Stromal cell of bone marrow (primary cell): ENCODE measurements at places on chromosomes 2 and 18.

GRCh38 chr18:12819841-12820240 is 64.2 kb downstream of the PTPN2 start:
- no peak for DNase-seq

- peak; percentile 45 for DNase-seq
These were observed 300.4 kb upstream of the NT5C1B start for GRCh38 chr2:18889565-18890332.

- peak; percentile 7 for DNase-seq
These were observed 19.5 kb downstream of the G6PC2 start for GRCh38 chr2:168920504-168921157.

GRCh38 chr2:43569921-43570320 is 25.9 kb downstream of the THADA start:
- DNase-seq: no peak

DNA sequence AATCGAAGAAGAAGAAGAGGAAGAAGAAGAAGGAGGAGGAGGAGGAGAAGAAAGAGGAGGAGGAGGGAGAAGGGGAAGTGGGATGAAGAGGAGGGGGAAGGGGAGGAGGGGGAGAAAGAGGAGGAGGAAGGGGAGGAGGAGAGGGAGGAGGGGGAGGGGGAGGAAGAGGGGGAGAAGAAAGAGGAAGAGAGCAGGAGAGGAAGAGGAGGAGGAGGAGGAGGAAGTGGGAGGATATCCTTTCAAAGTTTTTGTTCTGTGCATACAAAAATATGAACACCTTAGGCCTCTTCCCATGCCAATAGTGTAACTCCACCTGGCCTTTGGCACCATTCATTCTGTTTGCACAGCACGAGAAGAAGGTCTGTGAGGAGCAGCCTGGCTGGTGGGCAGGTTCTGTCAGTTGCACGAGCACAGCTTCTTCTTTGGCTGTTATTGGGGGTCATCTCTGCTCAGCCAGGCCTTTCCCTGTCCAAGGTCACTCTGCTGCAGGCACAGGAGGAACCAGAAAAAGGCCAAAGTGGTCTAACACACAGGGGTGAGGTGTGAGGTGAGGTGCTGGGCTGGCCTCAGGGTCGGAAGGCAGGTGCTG is 25.8 kb upstream of the PLB1 start:
- no peak for DNase-seq

DNA sequence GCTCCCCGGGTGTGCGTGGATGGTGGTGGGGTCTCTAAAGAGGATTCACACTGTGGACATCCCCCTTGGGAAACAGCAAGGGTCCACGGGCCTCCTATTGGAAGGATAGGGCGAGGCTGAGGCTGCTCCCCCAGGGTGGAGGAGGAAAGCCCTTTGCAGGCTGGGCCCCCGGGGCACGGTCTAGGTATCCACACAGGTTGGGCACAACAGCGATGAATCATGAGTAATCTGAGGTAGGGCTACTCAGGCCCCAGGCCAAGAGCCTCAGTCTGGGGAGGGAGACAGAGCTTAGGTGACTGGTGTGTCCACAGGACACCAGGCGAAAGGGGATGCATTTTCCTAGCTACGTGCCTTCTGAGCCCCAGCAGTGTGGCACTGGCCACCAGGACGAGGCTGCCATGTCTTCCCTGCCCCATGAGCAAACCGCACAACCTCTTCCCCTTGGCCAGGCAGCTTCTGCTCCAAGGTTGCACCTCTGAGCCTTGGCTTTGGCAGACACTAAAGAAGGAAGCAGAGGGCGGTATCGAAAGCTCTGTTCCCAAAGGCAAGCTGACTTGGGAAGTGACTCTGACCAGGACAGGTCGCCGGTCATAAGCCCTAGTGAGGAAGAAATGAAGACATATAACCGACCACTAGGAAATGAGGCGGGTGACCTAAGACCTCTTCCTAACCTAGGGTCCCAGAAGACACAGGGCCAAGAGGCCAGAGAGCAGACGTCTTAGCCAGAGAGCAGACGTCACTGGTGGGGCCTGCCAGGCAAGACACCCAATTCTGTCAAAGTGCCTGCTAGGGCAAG is 14.6 kb upstream of the SEMA4C start:
- no peak for DNase-seq

- DNase-seq: peak; percentile 100
These were observed 153.7 kb upstream of the SERTAD2 start for GRCh38 chr2:64807417-64807816.
